ENCODE measurements at places on chromosomes 2 and 18. TPM values are rescaled to one million over a fixed set of nuclear protein-coding genes. Genes with fewer than 3 reads are reported as not detected.

GRCh38 chr2:19532547-19533196 is 174.2 kb upstream of the OSR1 start:
- no peak for DNase-seq

DNA sequence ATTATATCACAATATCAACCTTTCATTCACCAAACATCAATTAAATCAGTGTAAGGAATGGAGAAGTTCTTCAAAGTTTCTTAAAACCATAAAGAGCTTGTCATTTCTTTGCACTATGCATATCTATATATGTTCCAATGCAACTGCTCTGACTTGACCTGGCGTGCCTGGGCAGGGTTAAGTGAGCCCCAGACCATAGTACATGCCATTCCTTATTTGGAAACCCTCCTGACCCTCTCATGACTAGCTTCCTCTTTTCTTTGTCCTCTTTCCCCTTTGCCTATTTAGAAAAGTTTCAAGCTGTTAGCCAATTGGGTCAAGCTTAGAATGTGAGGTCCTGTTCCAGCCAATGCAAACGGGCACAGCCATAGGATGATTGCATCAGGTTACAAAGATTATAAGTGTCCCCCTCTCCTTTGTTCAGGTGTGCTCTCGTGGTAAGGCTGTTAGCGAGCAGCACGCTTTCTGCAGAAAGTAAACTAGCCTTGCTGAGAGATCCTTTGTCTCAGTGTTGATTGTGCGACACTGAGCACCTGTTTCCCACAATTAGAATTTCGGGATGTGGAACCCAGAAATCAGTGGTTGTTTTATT is 78.2 kb upstream of the UXS1 start:
- no peak for DNase-seq

DNA sequence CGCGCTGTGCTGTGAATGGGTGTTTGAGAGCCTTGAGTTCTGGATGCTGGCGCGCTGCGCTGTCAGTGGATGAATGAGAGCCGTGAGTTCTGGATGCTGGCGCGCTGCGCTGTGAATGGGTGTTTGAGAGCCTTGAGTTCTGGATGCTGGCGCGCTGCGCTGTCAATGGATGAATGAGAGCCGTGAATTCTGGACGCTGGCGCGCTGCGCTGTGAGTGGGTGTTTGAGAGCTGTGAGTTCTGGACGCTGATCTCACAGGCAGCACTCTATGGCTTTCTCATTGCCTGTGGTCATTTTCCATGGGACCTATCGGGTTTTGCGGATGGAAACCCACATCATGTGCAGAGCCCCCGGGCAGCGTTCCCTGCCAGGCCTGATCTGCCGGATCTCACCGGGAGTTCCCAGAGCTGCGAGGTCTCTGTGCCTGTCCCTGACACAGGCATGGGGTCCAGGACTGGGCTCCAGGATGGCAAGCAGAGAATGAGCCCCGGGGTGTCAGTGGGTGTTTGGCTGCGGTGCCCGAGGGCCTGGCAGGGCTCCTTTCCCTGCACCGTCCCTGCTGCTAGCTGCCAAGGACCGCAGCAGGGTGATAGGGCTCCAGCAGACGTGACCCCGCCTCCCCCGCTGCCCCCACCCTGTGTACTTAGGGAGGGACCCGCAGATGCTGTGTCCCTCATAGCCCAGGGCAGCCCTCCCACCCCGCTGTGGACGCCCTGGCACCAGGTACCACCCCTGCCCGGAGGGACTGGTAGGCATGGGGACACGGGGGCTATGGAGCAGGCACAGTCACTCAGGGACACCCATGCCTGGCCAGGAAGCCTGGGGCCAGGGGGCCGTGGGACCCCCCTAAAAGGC is 9.7 kb downstream of the PDCD1 start:
- no peak for DNase-seq

- DNase-seq: no peak
Observed at GRCh38 chr2:236888794-236889780, 196.6 kb upstream of the COPS8 start.

The RGPD3 gene
- 0.09 TPM for total RNA-seq

DNA sequence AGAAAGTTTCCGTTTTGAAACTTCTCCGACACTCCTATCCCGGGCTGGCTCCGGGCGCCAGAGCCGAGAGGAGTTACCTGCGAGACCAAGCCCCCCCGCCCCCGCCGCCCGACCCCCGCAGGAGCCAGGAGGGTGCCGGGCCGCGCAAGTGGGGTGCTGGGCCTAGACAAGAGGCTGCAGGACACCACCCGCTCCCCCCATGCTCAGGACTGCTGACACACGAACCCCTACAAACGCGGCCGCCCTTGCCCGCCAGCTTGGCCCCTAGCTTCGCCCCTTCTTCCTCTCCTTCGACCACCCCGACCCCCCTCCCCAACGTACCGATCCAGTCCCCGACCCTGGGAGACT is 497 bp downstream of the PLA2R1 start:
- DNase-seq: no peak

- DNase-seq: no peak
Observed at GRCh38 chr18:8288472-8289195, 320.6 kb upstream of the RAB12 start.

- DNase-seq: no peak
Observed at GRCh38 chr2:31382452-31383120, 32.0 kb downstream of the XDH start.

- no peak for DNase-seq
Observed at GRCh38 chr2:163878718-163879117, 142.9 kb upstream of the FIGN start.

DNA sequence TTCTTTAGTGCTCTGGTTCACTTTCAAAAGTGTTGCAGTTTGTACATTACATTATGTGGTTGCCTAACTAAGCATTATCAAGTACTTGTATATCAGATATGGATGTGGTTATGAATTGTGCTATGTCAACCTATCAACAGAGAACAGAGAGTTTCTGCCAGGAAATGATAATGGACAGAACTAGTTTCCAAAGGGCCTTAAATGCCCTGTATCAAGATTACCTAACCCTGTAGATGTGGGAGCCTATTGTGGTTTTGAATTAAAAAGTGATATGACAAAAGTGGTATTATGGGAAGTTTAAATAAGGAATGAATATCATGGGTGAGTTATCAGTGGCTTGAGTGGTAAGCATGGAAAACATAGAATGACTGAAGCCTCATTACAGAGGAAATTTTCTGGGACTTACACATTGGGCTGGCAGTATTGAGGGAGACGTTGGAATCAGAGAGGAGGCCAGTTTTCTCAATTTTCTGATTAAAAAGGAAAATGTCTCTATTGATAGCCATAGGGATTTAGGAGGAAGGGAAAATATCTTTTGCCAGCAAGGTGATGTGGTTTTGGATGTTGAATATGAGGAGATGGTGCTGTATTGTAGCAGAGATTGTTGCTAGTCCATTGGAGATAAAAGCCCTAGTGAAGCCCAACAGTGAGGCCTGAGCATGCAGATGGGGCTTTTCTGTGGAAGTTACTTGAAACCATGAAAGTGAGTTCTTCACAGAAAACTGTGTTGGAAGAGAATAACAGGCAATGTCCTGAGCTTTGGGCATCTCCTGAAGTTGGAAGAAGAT is 140.7 kb downstream of the TTC27 start:
- no peak for DNase-seq

DNA sequence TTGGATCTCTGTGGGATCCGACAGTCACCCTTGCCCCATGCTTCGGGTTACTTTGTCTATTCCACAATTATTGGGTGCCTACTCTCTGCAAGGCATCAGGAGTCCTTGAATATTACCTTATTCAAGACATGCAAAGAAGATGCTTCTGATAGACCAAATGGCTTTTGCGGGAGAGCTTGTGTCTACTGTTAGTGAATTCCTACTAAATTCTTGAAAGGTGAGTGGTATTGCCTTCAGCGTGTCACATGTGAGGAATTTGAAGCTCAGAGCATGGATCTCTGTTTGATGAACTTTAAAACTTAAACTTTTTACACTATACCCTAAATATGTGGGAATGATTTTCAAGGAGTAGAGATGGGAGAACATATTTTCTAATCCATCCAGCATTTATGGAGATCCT is 184.4 kb downstream of the LTBP1 start:
- DNase-seq: no peak

DNA sequence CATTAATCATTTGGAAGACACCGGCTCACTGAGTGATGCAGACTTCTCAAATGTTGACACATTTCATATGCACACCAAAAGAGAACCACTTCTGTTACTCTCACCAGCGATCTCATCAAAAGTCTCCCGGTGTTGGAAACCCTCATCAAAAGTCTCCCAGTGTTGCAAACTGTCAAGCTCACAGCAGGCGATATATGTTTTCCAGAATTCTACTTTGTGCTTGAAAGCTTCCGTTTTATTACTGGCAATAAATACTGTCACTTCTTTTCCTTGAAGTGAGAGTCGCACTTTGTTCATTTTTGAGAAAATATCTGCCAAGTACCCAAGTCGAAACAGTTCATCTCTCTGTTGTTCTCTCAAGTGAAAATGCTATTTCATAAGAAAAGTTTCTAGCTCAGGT is 20.5 kb downstream of the MLPH start:
- no peak for DNase-seq

DNA sequence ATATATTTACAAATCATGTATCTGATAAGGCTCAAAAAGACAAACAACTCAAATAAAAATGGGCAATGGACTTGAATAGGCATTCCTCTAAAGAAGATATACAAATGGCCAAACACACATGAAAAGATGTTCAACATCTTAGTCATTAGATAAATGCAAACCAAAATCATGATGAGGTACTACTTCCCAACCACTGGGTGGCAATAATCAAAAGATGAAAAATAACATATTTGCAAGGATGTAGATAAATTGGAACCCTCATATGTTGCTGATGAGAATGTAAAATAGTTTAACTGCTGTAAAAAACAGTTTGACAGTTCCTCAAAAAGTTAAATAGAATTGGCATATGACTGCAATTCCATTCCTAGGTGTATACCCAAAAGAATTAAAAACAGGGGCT is 132.3 kb downstream of the TTC32 start:
- DNase-seq: no peak

The GRB14 gene
- total RNA-seq: 0.14 TPM

The SCYGR1 gene
- not detected for total RNA-seq

- DNase-seq: no peak
Observed at GRCh38 chr18:10804126-10804525, 278.3 kb downstream of the NAPG start.

The GALM gene
- 5.6 TPM for total RNA-seq

- DNase-seq: no peak
Observed at GRCh38 chr2:31223749-31224148, 6.4 kb upstream of the CAPN14 start.

DNA sequence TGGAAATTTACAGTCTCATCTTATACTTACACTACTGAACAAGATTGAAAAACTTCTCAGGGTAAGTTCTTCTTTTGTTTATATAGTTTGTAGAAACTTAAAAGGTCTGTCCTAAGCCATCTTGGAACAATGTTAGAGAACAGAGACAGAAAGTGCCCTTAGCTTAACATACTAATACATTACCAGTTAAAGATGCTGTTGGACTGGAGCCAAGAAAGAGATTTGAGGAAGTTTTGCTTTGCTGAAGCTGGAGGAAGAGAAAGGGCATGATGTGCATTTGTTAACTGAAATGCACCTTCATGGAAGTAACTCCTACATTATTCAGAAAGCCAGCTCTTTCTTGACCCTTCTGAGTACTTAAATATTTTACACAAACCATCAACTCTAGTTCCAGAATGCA is 66.5 kb upstream of the TNFRSF11A start:
- DNase-seq: no peak

DNA sequence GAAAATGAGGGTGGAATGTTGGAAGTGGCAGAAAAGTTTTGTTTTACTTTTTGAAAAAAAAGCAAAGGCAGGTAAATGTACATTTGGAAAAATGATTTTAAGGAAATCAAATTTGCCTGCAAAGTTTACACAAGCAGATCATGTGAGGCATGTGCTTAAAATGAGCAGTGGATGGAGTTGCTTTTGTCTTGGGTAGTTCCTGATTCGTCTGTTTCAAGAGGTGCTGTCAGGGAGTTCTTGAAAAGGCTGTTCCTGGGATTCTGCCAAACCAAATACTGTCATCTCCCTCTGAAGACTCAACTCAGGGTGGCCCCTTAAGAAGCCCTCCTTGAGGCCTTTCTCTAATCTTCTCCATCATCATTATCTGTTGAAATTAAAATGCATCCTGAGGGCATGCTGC is 59.0 kb downstream of the TACR1 start:
- no peak for DNase-seq

Data from prostate gland (tissue), 2 donors.